ENCODE measurements at places on chromosomes 13 and 19.

DNA sequence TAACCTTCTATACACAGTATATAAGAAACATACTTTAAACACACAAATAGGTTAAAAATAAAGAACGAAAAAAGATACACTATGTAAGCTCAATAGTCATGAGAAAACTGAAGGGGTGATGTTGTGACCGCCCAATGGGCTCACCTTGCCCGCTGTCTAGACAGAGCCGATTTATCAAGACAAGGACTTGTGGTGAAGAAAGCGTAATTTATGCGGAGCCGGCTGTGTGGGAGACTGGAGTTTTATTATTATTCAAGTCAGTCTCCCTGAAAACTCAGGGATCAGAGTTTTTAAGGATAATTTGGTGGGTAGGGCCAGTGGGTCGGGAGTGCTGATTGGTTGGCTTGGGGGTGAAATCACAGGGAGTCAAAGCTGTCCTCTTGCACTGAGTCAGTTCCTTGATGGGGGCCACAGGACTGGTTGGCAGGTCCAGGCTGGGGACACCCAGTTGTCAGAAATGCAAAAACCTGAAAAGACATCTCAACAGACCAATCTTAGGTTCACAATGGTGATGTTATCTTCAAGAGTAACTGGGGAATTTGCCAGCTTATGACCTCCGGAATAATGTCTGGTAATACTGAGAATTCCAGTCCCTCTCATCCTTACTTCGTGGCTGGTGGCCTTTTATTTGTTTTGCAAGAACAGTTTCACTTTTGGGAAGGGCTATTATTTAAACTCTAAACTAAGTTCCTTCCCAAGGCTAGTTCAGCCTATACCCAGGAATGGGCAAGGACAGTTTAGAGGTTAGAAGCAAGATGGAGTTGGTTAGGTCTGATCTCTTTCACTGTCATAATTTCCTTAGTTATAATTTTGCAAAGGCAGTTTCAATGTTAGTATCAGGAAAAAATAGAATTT, 96.6 kb downstream of the UBL3 start:
- DNase-seq = no peak

DNA sequence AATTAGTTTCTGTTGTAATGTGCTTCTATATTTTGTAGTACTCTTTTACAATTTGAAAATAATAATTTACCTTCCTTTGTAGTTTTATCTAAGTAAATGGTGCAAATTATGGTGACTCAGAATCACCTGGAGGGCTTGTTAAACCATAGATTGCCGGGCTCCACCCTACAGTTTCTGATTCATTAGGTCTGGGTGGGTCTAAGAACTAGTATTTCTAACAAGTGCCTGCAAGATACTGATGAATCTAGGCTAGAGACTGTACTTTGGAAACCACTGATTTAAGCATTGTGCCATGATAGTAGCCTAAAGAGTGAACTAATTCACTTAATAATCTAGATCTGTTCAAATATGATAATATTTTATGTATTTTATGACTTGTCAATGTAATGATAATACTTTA, 437.4 kb upstream of the SPRY2 start:
- DNase-seq = no peak

GRCh38 chr19:17831419-17831888, 10.1 kb upstream of the INSL3 start:
- no peak for DNase-seq

- DNase-seq = no peak
These were observed 302.1 kb downstream of the DIAPH3 start for GRCh38 chr13:59861676-59862075.

- DNase-seq = peak; percentile 44
These were observed 2.5 kb upstream of the ZNF121 start for GRCh38 chr19:9586764-9587163.

DNA sequence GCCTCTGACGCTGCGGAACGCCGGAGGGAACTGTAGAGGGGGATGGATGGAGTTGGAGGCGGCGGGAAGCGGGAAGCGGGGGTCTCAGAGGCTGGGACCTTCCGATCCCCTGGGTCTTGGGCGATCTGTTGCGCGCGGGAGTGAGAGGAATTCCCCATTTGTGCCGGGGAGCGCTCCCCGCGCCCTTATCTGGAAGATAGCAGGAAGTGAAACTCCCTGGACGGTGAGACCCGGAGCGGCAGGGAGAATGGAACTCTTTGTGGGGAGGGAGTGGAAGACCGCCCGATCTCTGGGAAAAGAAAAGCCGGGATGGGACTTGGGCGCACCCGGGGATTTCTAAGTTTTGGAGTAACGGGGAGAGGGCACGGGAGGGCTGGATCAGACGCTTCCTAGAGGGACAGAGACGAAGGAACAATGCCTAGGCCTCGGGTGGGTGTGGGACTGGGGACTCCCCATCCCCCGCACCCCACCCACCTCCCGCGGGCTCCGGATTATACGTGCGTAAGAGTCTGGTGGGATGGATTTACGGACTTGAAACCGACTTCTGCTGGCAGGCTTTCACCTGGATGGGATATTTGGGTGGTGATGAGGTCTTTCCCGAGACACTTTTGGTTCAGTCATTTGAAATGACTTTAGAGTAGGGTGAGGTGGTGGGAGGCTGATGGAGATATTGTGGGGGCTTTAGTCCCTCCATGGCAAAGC, 495 bp downstream of the LSR start:
- no peak for DNase-seq

DNA sequence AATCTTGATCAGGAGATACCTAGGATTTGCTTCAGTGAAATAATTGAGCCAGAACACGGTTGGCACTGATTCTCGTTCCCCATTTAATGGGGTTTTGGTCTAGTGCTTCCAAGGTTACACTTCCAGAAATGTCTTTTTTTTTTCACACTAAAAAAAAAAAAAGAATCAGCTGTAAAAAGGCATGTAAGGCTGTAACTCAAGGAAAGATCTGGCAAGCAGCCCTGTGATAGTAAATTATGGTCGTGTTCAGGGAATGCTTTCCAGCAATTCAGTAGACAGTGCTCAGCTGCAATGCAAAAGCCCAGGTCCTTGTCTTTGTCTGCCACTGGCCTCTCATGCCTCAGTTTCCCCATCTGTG, 27.2 kb upstream of the NDUFS7 start:
- no peak for DNase-seq

DNA sequence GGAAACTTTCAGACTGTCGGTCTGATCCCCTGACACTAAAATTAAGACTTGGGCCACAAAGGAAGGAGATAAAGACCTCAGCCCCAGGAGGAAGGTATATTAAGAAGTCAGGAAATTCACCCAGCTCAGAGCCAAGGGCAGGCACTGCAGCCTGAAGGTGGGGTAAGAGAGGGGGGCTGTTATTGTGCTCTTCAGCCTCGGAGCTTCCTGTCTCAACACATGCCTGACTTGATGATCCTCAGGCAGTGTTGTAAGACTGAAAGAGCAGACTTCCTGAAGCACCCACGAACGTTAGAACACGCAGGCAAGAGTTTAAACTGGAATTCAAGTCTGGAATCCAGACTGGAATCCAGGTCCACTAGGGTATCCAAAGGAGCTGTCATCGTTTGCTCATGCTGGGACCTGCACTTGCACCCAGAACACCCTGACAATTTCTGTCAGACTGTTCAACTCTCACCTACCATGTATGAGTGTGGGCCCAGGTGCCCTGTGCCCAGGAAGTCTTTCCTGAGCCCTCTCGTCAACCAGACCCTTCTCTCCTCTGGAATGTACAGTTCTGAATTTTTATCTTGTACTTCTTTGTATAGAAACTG, 10.7 kb upstream of the FLT1 start:
- no peak for DNase-seq

- peak; percentile 22 for DNase-seq
These were observed 49.5 kb downstream of the RFX2 start for GRCh38 chr19:6060600-6061375.

GRCh38 chr19:5103061-5103701, 134.3 kb downstream of the KDM4B start:
- peak; percentile 39 for DNase-seq

DNA sequence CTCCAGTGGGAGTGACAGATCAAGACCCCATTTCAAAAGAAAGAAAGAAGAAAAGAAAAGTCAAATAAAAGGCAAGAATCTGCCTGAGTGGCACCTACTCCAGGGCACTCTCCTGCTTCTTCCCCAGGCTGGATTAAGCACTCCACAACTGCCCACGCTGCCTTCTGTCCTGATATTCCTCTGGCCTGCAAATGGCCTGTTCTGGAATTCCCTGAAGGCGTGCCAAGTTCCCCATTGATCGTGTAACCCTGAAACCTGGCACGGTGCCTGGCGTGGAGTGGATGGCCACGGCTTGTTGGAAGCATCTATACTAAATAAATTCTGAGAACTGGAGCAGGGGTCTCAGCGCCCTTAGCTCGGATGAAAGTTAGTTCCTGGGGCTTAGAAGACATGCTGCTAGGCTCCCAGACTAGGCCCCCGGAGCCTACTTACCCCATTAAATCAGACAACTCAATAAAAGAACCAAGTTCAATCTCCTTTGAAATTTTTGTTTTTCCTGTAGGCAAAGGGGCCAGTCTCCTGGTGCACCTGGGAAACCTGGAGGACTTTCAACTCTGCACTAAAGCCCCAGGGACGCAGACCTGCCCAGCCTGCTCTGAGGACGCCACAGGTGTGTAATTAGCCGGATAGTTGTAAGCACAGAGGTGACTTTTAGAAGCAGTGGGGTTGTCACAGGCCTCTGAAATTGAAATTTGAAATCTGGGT, 21.9 kb downstream of the ANKRD27 start:
- peak; percentile 53 for DNase-seq

GRCh38 chr19:1169921-1170885, 3.9 kb downstream of the SBNO2 start:
- peak; percentile 66 for DNase-seq
